Peyer's patch (tissue), 4 donors: ENCODE measurements at places on chromosomes 2 and 18. TPM values are rescaled to one million over a fixed set of nuclear protein-coding genes. Genes with fewer than 3 reads are reported as not detected.

The DNAJC5G gene
- total RNA-seq = 4.3 TPM

DNA sequence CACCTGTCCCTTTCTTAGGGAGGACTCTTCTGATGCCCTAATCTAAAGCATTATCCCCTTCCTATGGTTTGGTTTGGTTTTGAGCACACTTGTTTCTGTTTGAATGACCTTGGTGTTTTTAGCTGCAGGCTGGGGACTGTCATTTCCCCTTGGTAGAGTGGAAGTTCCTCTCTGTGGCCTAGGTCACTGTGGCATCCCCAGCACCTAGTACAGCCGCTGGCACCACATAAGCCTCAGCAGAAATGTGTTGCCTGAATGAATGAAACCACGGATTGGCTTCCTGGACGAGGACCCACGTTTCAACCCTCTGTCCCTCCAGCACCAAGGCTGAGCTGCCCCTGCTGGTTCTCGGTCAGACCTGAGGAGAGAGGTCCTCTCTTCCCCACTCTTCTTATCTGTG lies 159.9 kb downstream of the CTIF start:
- H3K4me1 ChIP-seq = no peaks in the 10 kb centered on the region
- no peak overlapping the region for H3K4me3 ChIP-seq
- no peaks in the 10 kb centered on the region for H3K36me3 ChIP-seq
- no peaks in the 10 kb centered on the region for H3K27me3 ChIP-seq
- DNase-seq = no peak
- no peak overlapping the region for H3K27ac ChIP-seq

DNA sequence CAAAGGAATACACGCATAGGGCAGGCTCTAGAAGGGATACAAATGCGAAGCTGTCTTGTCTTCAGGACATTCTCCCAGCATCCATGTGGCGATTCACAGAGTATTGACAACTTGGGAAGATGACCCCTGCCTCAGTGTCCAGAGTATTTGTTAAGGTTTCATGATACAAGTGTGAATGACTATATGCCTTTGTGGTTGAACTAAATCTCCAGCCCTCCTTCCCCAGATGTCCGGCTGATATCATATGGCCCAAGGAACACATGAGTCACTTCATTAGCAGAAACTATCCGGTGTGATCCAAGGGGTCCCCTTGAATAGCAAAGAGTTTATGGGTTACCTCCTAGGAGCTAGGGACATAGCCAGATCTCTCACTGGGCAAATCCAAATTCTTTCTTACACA lies 151.0 kb downstream of the INSIG2 start:
- H3K4me1 ChIP-seq = no peaks in the 10 kb centered on the region
- H3K27me3 ChIP-seq = no peaks in the 10 kb centered on the region
- no peaks in the 10 kb centered on the region for H3K36me3 ChIP-seq
- no peak for DNase-seq
- no peak overlapping the region for H3K27ac ChIP-seq

The TAF4B gene
- total RNA-seq = 38.0 TPM

- no peaks in the 10 kb centered on the region for H3K27me3 ChIP-seq
- no peak for DNase-seq
- no peak overlapping the region for H3K27ac ChIP-seq
- no peak overlapping the region for H3K4me3 ChIP-seq
- peaks cover 4% of the 10 kb centered on the region for H3K4me1 ChIP-seq
Measured at GRCh38 chr2:121293450-121294325, 8.7 kb upstream of the TFCP2L1 start.

DNA sequence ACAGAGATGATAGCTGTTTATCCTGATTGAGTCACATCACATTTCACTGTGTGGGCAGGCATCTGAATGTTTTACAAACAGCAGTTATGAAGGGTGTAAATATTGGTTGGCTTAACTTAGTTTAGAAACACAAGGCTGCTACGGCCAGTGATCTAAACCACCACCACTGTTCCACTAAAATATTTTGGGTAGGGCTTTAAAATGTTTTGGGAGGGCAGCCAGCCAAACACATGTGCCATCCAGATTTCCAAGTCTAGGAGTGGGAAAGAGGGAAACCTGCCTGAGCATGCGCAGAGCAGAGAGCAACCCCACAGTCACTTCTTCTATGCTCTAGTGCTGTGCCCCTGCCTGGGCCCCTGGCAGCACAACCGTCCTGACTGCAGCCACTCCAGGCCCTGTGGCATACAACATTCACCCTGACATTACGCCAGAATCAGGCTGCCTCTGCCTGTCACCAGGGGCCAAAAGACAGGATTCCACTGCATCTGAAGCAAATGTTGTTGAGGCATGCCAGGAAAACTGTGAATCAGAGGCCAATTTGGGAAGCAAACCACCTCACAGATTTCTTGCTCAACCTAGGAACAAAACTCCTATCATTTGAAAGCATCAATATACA lies 74.8 kb upstream of the COL5A2 start:
- DNase-seq = peak; percentile 31
- no peaks in the 10 kb centered on the region for H3K27me3 ChIP-seq
- H3K36me3 ChIP-seq = no peaks in the 10 kb centered on the region
- no peak overlapping the region for H3K4me3 ChIP-seq
- no peak overlapping the region for H3K27ac ChIP-seq

- H3K36me3 ChIP-seq = no peaks in the 10 kb centered on the region
- DNase-seq = no peak
- no peaks in the 10 kb centered on the region for H3K27me3 ChIP-seq
- H3K4me3 ChIP-seq = no peak overlapping the region
- no peaks in the 10 kb centered on the region for H3K4me1 ChIP-seq
Measured at GRCh38 chr18:43625582-43625981, 348.3 kb upstream of the SYT4 start.

The SKA1 gene
- 0.54 TPM for total RNA-seq

The CAPN14 gene
- 0.83 TPM for total RNA-seq

The CAMKMT gene
- 9.8 TPM for total RNA-seq

The IL36RN gene
- total RNA-seq = not detected

The MALL gene
- total RNA-seq = 600 TPM

GRCh38 chr2:29011418-29012060 lies 30.4 kb downstream of the TOGARAM2 start:
- no peaks in the 10 kb centered on the region for H3K36me3 ChIP-seq
- H3K27ac ChIP-seq = peak overlapping the region; percentile 74
- H3K4me3 ChIP-seq = no peak overlapping the region
- H3K4me1 ChIP-seq = peaks cover 28% of the 10 kb centered on the region
- DNase-seq = no peak
- no peaks in the 10 kb centered on the region for H3K27me3 ChIP-seq

DNA sequence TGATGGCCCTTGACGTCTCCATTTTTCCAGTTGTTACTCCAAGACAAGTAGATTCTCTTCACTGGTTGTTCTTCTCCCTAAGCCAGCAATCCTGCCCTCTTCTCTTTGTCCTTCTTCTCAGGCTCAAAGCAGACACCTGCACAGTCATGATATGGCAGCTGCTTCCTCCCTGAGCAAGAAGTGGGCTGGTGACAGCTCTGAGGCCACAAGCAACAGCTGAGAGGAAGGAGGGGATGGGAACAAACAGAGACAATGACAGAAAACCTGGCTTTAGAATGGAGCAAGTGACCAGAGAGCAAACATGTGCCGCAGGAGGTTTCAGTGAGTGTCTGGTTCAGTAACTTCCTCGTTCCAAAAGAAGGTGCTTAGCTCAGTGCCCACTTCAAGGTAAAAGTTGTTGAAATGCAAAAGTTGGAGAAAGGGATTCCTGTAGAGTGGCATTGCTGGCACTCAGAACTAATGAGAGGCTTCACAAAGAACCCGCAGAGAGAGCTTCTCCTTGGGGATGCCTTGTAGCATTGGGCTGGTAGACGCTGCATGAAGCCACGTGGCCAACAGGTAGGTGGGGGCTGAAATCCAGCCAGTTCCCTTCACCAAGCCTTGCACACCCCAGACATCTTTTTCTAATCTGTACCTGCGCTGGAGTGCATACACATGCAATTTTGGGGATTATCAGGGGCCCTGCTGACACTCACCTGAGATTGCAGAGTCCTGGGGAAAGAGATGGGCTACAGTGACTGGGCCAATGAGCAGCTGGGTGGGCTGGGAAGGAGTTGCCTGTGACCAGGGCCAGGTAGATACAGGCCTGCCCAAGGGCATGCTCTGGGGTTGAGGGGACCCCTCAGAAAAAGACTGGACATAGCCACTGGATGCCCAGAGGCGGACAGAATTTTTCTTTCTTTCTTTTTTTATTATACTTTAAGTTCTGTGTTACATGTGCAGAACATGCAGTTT lies 153.3 kb upstream of the RAB12 start:
- H3K4me1 ChIP-seq = no peaks in the 10 kb centered on the region
- H3K27ac ChIP-seq = no peak overlapping the region
- DNase-seq = no peak
- H3K36me3 ChIP-seq = no peaks in the 10 kb centered on the region
- H3K4me3 ChIP-seq = no peak overlapping the region
- H3K27me3 ChIP-seq = no peaks in the 10 kb centered on the region

GRCh38 chr2:53994818-53995808 lies 24.3 kb upstream of the PSME4 start:
- H3K4me1 ChIP-seq = no peaks in the 10 kb centered on the region
- no peaks in the 10 kb centered on the region for H3K27me3 ChIP-seq
- no peak overlapping the region for H3K27ac ChIP-seq

GRCh38 chr2:46366668-46367052 lies 69.5 kb downstream of the EPAS1 start:
- H3K4me3 ChIP-seq = no peak overlapping the region
- H3K4me1 ChIP-seq = no peaks in the 10 kb centered on the region
- no peak for DNase-seq
- no peaks in the 10 kb centered on the region for H3K36me3 ChIP-seq
- H3K27me3 ChIP-seq = no peaks in the 10 kb centered on the region

The DSC2 gene
- 9.9 TPM for total RNA-seq

DNA sequence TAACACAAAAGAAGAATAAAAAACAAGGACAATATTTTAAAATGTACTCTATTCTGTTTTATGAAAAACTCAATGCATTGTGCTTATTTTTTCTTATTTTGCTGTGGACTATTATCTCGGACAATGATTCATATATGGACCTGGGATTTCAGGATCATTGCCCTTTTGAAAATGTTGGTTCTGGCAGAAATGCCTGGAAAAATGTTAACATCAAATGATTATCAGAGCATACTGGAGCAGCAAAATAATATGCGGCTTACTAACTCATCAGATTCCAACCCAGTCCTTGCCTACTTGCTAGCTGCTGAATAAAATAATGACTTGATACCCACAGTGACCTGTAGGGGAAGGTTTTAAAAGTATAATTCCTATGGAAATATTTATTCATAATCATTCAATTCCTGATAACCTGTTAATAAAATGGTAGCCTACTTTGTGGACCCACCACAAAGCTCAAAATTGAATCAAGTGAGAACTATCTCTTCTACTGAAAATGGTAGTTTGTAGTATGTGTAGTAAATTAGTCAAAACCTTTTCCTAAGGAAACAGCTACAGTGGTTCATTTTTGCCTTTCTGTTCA lies 117.4 kb downstream of the NEB start:
- H3K36me3 ChIP-seq = no peaks in the 10 kb centered on the region
- no peak overlapping the region for H3K4me3 ChIP-seq
- no peaks in the 10 kb centered on the region for H3K27me3 ChIP-seq
- no peaks in the 10 kb centered on the region for H3K4me1 ChIP-seq

The TWIST2 gene
- 41.3 TPM for total RNA-seq

The CNGA3 gene
- total RNA-seq = not detected

- no peaks in the 10 kb centered on the region for H3K27me3 ChIP-seq
- no peak overlapping the region for H3K4me3 ChIP-seq
- H3K27ac ChIP-seq = no peak overlapping the region
Measured at GRCh38 chr2:47506436-47506835, 103.5 kb downstream of the MSH2 start.

- DNase-seq = peak; percentile 61
- no peaks in the 10 kb centered on the region for H3K4me1 ChIP-seq
- H3K27me3 ChIP-seq = no peaks in the 10 kb centered on the region
- no peak within 1 kb of the TSS for H3K4me3 ChIP-seq
Measured at GRCh38 chr2:223601932-223602666, at the start of gene SCG2. Gene SCG2, minus strand, starts transcription at chr2:223602361. Its CDS starts 3,079 bp downstream, at chr2:223599282.

The LTBP1 gene
- total RNA-seq = 17.0 TPM

The NCKAP5 gene
- total RNA-seq = 19.3 TPM

GRCh38 chr2:64325477-64325851 lies 128.5 kb upstream of the LGALSL start:
- peak overlapping the region; percentile 20 for H3K27ac ChIP-seq
- no peaks in the 10 kb centered on the region for H3K36me3 ChIP-seq

The MAL gene
- total RNA-seq = not detected

GRCh38 chr2:135991861-135992260 lies 6.4 kb upstream of the DARS1 start:
- H3K4me3 ChIP-seq = no peak overlapping the region
- DNase-seq = no peak
- H3K4me1 ChIP-seq = no peaks in the 10 kb centered on the region
